ENCODE measurements at places on chromosomes 7 and 10.

DNA sequence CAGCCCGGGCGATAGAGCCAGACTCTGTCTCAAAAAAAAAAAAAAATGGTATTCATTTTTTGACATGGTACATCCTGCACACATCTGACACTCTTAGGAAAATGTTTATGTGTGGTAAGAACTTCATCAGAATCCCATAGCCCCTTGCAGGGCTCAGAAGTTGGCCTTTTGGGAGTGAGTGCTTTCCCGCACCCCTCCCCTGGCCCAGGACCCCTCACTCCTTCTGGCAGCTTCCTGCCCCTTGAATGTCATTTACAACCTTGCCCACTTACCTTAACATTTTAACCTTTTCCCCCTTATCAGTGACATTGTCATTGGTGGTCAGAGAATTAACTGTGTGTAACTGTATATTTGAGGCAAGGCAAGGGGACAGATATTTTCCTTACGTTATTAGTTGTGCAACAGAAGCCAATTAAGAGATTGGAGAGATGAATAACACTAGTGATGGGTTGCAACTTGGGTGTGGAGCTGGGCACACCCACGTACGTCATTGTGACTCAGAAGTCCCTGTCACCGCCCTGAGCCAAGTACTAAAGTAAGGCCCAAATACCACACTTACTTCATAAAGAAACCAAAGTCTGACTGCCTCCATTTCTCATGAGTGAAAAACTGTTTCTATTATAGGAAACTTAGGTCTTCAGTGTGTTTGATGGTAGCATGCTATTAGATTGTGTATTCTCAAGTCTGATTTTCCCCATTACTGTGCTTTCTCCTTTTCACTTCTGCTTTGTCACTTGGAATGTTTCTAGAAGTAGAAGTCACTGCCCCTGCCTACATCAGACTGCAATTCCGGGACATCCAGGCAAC, 31.6 kb downstream of the OGDH start:
- H3K27me3 ChIP-seq: no peaks in the 10 kb centered on the region
- DNase-seq: peak; percentile 94
- peaks cover 3% of the 10 kb centered on the region for H3K36me3 ChIP-seq
- no peak overlapping the region for H3K4me3 ChIP-seq
- peaks cover 74% of the 10 kb centered on the region for H3K4me1 ChIP-seq
- peak overlapping the region; percentile 98 for H3K27ac ChIP-seq

DNA sequence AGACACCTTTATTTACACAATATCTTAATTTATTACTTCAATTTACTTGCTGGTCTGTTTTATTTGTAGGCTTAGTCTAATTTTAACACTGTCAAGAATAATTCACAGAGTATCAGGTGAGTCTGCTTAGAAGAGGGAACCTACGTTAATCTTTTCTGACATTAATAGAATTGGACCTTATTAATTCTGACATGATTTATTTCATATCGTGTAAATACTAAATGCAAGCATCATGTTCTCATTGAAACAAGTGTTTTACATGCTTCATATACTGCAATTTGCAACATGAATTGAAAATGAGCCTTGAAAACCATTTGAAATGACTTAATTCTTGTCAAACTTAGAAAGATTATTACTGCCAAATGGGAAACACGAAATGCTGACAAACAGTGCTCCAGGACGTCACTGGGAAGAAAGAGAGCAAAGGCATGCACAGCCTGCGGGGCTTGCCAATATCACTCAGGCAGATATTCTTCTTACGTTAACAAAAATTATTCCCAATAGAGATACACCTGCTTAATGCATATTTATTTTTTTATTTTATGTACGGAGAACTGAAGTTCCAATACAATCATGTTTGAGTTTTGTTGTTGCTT, 282.0 kb upstream of the AKR1E2 start:
- H3K36me3 ChIP-seq: no peaks in the 10 kb centered on the region
- H3K4me1 ChIP-seq: no peaks in the 10 kb centered on the region
- no peaks in the 10 kb centered on the region for H3K27me3 ChIP-seq
- DNase-seq: no peak

GRCh38 chr7:158957921-158958491, 101.6 kb downstream of the DYNC2I1 start:
- no peaks in the 10 kb centered on the region for H3K36me3 ChIP-seq
- H3K27me3 ChIP-seq: peaks cover 7% of the 10 kb centered on the region
- H3K4me3 ChIP-seq: peak overlapping the region; percentile 20
- DNase-seq: peak; percentile 77
- H3K27ac ChIP-seq: no peak overlapping the region

DNA sequence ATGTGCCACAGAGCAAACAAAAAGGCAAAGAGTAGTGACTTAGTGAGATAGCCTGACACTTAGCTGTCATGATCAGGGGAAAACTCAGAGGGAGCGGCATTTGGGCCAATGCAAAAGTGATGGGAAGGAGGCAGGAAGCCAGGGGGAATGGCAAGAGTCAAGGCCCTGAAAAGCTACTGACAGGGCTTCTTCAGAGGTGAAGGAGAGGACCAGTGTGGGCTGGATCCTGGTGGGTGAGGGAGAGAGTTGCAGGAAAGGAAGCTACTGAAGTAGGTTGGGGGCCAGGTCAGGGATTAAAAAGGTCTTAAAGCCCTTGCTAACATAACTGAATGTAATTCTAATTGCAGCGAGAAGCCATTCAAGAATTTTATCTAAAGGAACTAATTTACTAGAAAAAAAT, 117.0 kb downstream of the AASS start:
- no peaks in the 10 kb centered on the region for H3K4me1 ChIP-seq
- no peak for DNase-seq
- H3K27ac ChIP-seq: no peak overlapping the region
- no peak overlapping the region for H3K4me3 ChIP-seq
- H3K27me3 ChIP-seq: no peaks in the 10 kb centered on the region

DNA sequence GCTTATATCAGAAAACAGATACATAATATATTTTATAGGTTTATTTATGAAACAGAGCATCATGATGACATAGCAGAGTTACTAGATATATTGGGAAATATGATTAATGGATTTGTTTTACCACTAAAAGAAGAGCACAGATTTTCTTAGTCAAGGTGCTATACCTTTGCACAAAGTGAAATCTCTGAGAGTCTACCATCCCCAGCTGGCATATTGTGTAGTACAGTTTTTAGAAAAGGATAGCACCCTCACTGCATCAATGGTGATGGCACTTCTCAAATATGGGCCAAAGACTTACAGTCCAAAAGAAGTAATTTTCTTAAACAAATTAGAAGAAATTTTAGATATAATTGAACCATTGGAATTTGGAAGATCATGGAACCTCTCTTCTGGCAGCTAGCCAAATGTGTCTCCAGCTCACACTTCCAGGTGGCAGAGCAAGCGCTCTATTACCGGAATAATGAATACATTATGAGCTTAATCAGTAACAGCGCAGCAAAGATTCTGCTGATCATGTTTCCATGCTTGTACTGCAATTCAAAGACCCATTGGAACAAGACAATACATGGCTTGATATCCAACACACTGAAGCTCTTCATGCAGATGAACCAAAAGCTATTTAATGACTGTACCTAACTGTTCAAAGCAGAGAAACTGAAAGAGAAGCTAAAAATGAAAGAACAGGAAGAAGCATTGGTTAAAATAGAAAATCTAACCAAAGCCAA, 21.9 kb upstream of the CREB3L2 start:
- H3K4me3 ChIP-seq: no peak overlapping the region
- no peak for DNase-seq
- H3K27me3 ChIP-seq: no peaks in the 10 kb centered on the region
- no peaks in the 10 kb centered on the region for H3K36me3 ChIP-seq
- no peak overlapping the region for H3K27ac ChIP-seq

- no peaks in the 10 kb centered on the region for H3K36me3 ChIP-seq
- peak overlapping the region; percentile 48 for H3K27ac ChIP-seq
- peak overlapping the region; percentile 81 for H3K4me3 ChIP-seq
- DNase-seq: peak; percentile 3
Measured at GRCh38 chr10:124802313-124802675, 675 bp downstream of the ABRAXAS2 start.

GRCh38 chr10:85849315-85849714, 517.3 kb downstream of the GRID1 start:
- DNase-seq: no peak
- H3K4me1 ChIP-seq: no peaks in the 10 kb centered on the region
- no peaks in the 10 kb centered on the region for H3K27me3 ChIP-seq
- H3K27ac ChIP-seq: no peak overlapping the region

GRCh38 chr10:51073453-51074237, 642 bp upstream of the PRKG1 start:
- no peak for DNase-seq
- H3K27ac ChIP-seq: peak overlapping the region; percentile 59
- no peaks in the 10 kb centered on the region for H3K4me1 ChIP-seq
- H3K36me3 ChIP-seq: no peaks in the 10 kb centered on the region

GRCh38 chr7:85178531-85179298, 8.1 kb downstream of the SEMA3D start:
- DNase-seq: no peak
- H3K36me3 ChIP-seq: peaks cover 2% of the 10 kb centered on the region
- H3K4me1 ChIP-seq: no peaks in the 10 kb centered on the region
- H3K4me3 ChIP-seq: no peak overlapping the region
- H3K27me3 ChIP-seq: no peaks in the 10 kb centered on the region
- no peak overlapping the region for H3K27ac ChIP-seq

DNA sequence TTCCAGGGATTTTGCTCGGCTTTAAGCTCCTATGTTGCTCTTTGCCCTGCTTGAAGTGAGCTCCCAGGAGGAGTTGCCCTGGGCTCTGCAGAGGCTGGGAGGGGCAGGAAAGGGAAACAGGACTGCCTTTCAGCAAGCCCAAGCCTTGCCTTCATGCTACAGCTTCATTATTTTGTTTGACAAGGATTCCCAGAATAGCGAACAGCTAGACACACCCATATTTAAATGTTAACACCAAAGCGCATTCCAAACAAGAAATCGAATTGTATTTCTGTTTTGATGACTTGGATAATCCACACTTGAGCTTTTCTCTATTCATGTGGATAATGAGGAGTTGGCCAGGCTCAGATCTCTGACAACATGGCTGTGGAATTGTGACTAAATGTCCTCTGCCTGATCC, 6.3 kb downstream of the KIAA1217 start:
- no peaks in the 10 kb centered on the region for H3K27me3 ChIP-seq
- H3K36me3 ChIP-seq: peaks cover 8% of the 10 kb centered on the region
- peak overlapping the region; percentile 72 for H3K27ac ChIP-seq
- DNase-seq: no peak
- no peak overlapping the region for H3K4me3 ChIP-seq

- no peaks in the 10 kb centered on the region for H3K36me3 ChIP-seq
- H3K27ac ChIP-seq: no peak overlapping the region
- peaks cover 14% of the 10 kb centered on the region for H3K4me1 ChIP-seq
Measured at GRCh38 chr7:116577320-116577871, 52.6 kb downstream of the CAV1 start.

- no peak overlapping the region for H3K4me3 ChIP-seq
- DNase-seq: no peak
- H3K27ac ChIP-seq: no peak overlapping the region
Measured at GRCh38 chr7:43628431-43628830, 45.5 kb downstream of the STK17A start.

DNA sequence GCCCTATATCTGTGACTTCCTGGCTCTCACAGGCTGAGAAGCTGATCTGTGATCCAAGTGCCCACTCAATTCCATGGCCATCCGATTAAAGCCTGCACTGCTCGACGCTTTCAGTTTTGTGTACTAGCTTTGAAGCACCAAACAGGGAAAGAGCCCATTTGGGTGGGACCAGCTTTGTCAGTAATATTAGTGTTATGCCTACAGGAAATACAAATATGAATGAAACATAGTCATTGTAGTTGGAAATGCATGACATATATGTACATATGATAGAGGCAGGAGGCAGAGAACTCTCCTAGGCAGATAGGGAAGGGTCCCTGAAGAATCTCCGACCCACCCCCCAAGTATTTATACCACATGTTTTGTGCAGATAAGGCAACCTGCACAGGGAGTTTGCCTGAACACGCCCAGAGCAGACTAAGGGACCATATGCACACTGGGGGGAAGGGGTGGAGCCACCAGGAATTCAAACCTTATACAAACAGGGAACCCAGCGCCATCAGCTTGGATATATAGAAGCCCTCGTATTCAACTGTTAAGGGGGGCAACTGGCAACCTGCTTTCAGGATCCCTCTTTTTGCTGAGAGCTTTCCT, 653.2 kb downstream of the PARD3 start:
- no peak overlapping the region for H3K4me3 ChIP-seq
- H3K4me1 ChIP-seq: no peaks in the 10 kb centered on the region
- H3K36me3 ChIP-seq: no peaks in the 10 kb centered on the region
- H3K27me3 ChIP-seq: no peaks in the 10 kb centered on the region
- H3K27ac ChIP-seq: no peak overlapping the region
- no peak for DNase-seq

DNA sequence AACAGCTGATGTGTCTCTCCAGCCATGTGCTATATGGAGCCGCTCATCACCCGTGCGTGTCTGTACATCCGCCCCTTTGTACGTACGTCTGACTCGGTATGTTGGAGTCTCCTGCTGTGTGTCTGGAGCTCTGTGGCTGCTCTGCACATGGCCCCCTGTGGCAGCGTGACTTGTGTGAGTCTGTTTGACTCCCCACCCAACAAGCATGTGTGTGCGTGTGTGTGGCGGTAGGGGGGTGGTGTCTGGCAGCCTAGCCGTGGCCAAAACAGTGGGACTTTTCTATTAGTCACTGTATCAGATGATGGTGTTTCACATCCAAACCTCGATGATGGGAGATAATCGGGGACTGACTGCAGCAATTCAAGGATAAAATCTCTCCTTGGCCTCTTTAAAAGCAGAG, 94.1 kb downstream of the COL13A1 start:
- H3K27me3 ChIP-seq: no peaks in the 10 kb centered on the region
- peaks cover 40% of the 10 kb centered on the region for H3K4me1 ChIP-seq
- no peak overlapping the region for H3K27ac ChIP-seq
- no peaks in the 10 kb centered on the region for H3K36me3 ChIP-seq

Data from large intestine (tissue), 12 donors.